ENCODE measurements at places on chromosomes 7 and 10. TPM values are rescaled to one million over a fixed set of nuclear protein-coding genes. Genes with fewer than 3 reads are reported as not detected.
A peak's percentile ranks its signal among the peaks of the same experiment; 100 is the strongest.

- no peak for DNase-seq
These were observed 6.5 kb upstream of the SNX10 start for GRCh38 chr7:26284995-26285632.

- DNase-seq: no peak
These were observed 26.2 kb downstream of the MINDY4 start for GRCh38 chr7:30797176-30798040.

Gene OR2A12
- not detected for total RNA-seq

Gene RASA4B
- total RNA-seq: 22.5 TPM

Gene ARHGEF35
- 22.1 TPM for total RNA-seq

- DNase-seq: no peak
These were observed 160.4 kb downstream of the HDAC9 start for GRCh38 chr7:18655912-18656311.

Gene CALY
- 0.41 TPM for total RNA-seq

DNA sequence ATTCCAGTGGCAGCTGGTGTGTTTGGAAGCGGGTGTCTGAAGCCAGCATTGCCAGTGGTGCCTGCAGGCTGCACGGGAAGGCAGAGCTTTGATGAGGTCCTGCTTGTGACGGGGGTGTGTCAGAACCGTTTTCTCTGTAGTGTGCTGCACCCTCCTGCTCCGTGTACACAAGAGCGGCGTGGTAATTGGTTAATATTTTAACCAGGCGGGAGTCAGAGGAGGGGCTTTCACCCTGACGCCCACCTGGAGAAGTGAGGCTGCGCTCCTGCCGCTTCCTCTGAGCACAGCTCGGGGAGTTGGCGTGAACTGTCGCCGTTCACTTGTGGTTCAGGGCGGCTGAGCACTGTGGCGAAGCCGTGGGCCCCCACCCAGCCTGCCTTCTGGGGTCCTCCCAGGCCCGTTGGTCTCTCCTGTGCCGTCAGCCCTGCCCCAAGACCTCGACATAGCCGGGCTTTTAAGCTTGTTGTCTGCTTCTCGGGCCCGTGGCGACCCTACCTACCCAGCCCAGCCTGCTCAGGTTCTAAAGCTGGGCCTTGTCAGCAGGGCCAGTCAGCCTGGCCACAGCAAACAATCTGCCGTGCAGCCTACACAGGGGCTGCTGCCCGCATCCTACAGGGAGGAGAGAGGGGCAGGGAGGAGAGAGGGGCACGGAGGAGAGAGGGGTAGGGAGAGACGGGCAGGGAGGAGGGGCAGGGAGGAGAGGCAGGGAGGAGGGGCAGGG lies 11.6 kb downstream of the NKX6-2 start:
- peak; percentile 55 for DNase-seq

DNA sequence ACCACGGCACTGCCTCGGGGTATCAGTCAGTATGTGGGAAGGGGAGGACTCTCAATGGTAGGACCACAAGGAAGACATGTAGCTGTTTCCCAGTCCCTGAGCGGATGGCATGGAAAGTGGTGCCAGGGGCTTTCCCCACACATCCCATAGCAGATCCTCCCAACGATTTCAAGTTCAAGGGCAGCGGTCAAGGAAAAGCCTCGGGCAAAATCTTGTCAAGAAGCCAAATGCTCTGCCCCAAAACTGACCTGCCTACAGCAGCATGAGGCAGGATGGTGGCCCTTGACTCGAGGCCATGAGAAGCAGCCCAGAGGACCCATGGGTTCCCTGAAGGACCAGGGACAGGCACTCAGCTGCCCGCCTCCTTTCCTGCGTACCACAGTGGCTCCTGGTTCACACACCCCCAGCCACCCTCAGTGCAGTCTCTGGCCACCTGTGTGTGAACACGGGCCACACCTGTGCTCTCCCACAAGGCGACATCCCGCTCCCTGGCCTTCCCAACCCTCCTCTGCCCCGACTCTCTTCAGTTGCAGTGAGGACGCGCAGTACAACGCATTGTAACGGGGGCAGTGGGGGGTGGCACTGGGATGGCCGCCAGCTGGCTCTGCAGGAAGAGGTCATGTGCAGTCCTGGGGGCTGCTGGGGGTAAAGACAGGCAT lies 43.6 kb downstream of the CTBP2 start:
- no peak for DNase-seq

DNA sequence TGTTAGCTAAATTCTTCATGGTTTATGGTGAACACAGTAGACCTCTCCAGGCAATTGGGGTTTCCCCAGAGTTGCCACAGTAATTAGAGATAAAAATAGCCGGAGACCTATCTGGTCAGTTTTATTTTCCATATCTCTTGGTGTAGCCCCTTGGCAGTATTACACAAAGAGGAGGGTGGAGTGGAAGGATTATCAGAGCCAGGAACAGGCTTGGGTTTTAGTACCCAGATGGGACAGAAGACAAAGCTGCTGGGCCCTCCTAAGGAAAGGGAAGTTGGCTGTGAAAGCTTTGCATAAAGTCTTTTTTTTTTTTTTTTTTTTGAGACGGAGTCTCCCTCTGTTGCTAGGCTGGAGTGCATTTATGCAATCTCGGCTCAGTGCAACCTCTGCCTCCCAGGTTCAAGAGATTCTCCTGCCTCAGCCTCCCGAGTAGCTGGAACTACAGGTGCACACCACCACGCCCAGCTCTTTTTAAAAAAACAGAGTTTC lies 9.7 kb downstream of the ZSCAN21 start:
- no peak for DNase-seq

DNA sequence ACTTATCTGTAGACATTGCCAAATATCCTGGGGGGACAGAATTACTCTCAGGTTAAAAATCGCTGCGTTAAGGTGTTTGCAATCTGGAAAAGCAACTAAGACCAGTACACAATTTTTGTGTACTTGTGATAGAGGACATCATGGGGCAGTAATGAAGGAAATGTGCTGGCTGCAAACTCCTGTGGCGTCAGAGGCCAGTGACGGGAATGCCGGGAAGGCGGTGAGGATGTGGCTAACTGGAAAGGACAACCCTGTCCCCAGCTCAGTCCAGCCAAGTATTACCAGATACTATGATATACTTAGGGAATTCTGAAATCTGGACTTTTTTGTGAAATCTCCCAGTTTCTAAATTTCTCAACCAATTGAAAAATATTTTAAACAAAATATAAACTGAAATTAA lies 103.1 kb upstream of the NANOS1 start:
- DNase-seq: no peak

- DNase-seq: no peak
These were observed 172.0 kb upstream of the ITGB1 start for GRCh38 chr10:33129996-33130386.

Gene HGF
- 23.8 TPM for total RNA-seq

- DNase-seq: no peak
These were observed 700.9 kb downstream of the MAGI2 start for GRCh38 chr7:78752554-78752953.

- DNase-seq: peak; percentile 87
These were observed 21.8 kb downstream of the AUTS2 start for GRCh38 chr7:69620063-69620462.

- no peak for DNase-seq
These were observed 6.8 kb downstream of the ARL5B start for GRCh38 chr10:18665815-18666558.

DNA sequence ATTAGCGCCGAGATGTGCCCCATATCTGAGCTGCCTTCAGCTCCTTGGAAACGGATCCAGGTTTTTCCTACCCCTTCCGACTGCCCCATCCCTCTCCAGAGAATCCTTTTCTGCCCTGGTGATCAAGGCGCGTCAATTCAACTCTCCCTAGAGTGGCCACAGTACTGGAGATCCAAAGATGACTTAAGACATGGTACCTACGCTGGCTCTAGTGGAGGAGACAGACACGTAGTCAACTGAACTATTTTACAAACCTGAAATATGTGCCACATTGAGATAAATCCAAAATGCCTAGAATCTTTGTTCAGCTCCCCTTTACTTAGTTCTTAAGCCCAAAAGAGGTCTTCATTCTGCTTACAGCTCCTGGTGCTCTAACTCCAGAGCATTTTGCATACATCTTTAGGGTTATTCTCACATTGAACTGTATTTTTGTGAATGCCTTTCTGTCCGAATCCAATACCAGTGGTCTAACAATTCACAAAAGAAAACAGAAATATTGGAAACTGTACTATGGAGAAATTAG lies 444 bp upstream of the TNPO3 start:
- no peak for DNase-seq

Gene PTF1A
- not detected for total RNA-seq

- DNase-seq: no peak
These were observed 4.7 kb upstream of the ITPRIP start for GRCh38 chr10:104342941-104343411.

DNA sequence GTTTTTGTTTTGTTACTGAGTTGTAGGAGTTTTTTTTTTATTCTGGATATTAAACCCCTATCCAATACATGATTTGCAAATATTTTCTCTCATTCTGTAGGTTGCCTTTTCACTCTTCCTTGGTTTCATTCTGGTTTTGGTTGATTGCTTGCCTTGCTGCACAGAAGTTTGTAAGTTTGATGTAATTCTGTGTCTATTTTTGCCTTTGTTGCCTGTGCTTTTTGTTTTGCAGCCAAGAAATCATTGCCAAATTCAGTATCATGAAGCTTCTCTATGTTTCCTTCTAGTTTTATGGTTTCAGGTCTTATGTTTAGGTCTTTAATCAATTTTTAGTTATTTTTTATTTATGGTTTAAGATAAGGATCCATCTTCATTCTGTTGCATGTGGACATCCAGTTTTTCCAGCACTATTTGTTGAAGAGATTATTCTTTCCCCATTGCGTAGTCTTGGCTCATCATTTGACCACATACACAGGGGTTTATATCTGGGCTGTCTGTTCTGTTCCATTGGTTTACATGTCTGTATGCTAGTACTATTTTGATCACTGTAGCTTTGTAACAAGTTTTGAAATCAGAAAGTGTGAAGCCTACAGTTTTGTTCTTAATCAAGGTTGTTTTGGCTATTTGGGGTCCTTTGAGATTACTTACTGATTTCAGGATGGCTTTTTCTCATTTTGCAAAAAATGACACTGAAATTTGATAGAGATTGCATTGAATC lies 26.4 kb downstream of the BMPR1A start:
- DNase-seq: no peak
